T-helper 1 cell treated with Interleukin-12 subunit alpha and Interleukin-12 subunit beta and Interleukin-4 antibody, amounts not matched to agents 30 ng/mL and 1 ng/mL, for 36 hours (primary cell): ENCODE measurements at places on chromosomes 3 and 15. TPM values are rescaled to one million over a fixed set of nuclear protein-coding genes. Genes with fewer than 3 reads are reported as not detected.

Gene CHL1
- not detected in 2 replicates for total RNA-seq

Gene MON1A
- total RNA-seq, result 13.7 and 15.3 TPM in 2 replicates

Gene TMEM207
- not detected in 2 replicates for total RNA-seq

Gene CCDC39
- total RNA-seq, result not detected in 2 replicates

Gene GOLGA8J
- 0.74 TPM in 1 of 2 replicates, not detected in the other for total RNA-seq

Gene CATSPER2
- total RNA-seq, result 7.6 and 9.8 TPM in 2 replicates

Gene STAC
- not detected in 2 replicates for total RNA-seq

Gene FAM107A
- total RNA-seq, result not detected in 2 replicates

Gene WDR72
- total RNA-seq, result not detected in 2 replicates

Gene LINGO1
- total RNA-seq, result not detected in 2 replicates

Gene SPINK8
- not detected in 2 replicates for total RNA-seq

Gene SLC22A13
- total RNA-seq, result 0.71 and 0.78 TPM in 2 replicates

Gene GABRG3
- total RNA-seq, result not detected in 2 replicates

Gene FAM219B
- 92.8 and 111 TPM in 2 replicates for total RNA-seq

Gene LNP1
- 0.76 and 1.5 TPM in 2 replicates for total RNA-seq

Gene UROC1
- total RNA-seq, result not detected in 2 replicates

Gene ALDH1L1
- not detected in 2 replicates for total RNA-seq

Gene CDHR4
- 0.20 and 0.22 TPM in 2 replicates for total RNA-seq

Gene MDFIC2
- not detected in 2 replicates for total RNA-seq

Gene TP63
- 0.83 and 1.0 TPM in 2 replicates for total RNA-seq
